ENCODE measurements at places on chromosomes 2 and 18. TPM values are rescaled to one million over a fixed set of nuclear protein-coding genes. Genes with fewer than 3 reads are reported as not detected.

MYO3B gene
- 0.01 TPM for polyA plus RNA-seq

GCKR gene
- not detected for polyA plus RNA-seq

STPG4 gene
- not detected for polyA plus RNA-seq

KYNU gene
- polyA plus RNA-seq: 3.6 TPM

TEX51 gene
- polyA plus RNA-seq: not detected

RNU2-63P gene
- polyA plus RNA-seq: not detected

UGGT1 gene
- polyA plus RNA-seq: 10.1 TPM

MC4R gene
- polyA plus RNA-seq: not detected

TGFA gene
- polyA plus RNA-seq: 0.74 TPM

RAX gene
- polyA plus RNA-seq: not detected

DSG2 gene
- 4.7 TPM for polyA plus RNA-seq
